ENCODE measurements at places on chromosomes 2 and 18.

GRCh38 chr2:79758042-79758441 lies 245.2 kb downstream of the CTNNA2 start:
- DNase-seq, result no peak

- no peak for DNase-seq
Observed at GRCh38 chr18:12516049-12516630, 108.4 kb downstream of the PRELID3A start.

- peak; percentile 16 for DNase-seq
Observed at GRCh38 chr18:27411911-27412310, 226.8 kb upstream of the CHST9 start.

GRCh38 chr2:23454501-23455120 lies 69.6 kb downstream of the KLHL29 start:
- no peak for DNase-seq

DNA sequence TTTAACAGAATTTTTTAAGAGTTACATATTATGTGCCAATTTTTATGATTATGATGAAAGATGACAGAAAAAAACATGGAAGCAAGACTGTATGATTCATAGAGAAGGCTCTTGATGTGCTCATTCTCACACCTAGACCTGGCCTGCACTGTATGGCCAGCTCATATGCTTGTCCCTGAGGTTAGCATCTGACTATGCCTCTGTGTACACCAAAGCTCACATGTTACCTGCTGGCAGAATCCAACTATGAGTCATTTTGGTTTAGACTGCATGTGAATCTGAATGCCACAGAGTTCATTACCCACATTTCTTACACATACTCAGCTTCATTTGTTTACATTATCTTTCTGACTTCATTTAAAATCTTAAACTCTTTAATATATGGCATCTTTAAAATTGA lies 139.0 kb downstream of the DSC3 start:
- peak; percentile 99 for DNase-seq

GRCh38 chr2:71277536-71278103 lies 50.7 kb upstream of the PAIP2B start:
- DNase-seq, result peak; percentile 9

DNA sequence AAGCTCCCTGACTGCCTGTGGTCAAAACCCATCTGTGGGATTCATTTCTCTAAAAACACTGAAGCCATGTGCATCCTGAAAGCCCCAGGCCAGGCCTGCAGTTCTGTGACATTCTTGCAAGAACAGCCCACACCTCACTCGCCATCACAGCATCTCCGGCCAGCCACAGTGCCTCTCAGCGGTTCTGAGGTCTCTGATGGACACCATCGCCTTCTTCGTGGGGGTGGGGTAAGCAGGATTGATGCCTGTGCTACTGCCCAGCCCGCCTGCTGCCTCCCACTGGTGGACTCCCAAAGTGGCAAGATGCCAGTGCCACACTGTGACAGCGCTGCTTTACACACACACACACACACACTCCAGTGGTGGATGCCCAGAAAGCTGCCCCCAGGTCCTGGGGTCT lies 5.2 kb upstream of the PRLH start:
- DNase-seq, result no peak

DNA sequence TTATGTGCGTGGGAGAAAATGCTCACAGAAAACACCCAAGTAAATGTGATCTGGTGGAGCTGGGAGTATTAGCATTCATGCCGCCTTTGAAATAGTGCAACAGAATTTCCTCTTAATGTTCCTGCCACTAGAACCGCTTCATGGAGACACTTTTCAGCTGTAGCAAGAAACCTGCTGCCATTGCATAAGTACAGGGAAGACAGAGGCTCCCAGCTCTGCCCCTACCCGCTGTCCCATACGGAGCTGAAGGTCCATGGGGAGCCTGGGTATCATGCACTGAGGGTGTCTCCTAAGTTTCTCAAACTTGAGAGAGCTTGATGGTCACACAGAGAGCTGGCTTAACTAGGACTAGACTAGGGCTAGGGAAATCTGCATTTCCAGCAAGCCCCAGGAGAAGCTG lies 49.6 kb downstream of the CRIM1 start:
- no peak for DNase-seq

DNA sequence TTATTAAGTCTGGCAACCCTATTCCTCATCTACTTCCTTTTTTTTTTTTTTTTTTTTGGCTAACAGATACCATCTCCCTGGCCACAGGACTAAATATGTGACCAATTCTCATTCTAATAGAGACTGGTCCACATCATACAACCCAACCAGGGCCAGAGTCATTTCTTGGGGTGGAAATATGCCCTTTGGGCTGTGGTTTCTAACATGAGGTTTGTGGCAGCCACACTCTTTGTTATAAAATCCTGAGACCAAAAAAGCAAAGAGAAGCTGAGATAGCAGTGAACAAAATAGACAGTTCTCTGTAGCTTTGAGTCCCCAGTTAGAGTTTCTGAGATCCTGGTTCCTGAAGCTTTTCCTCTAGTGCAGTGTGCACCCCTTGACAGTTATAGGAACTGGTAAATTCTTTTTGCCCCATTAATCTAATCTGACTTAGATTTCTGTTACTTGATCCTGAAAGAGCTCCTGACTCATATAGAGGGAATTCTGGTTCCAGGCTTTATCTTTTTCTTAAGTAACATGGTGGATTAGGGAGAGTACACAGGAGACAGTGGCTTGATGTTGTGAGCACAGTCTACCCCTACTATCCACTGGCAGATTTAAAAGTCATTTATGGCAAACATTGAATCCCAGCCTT lies 86.8 kb downstream of the MAIP1 start:
- peak; percentile 46 for DNase-seq

- peak; percentile 90 for DNase-seq
Observed at GRCh38 chr2:9333591-9334171, 89.6 kb downstream of the ITGB1BP1 start.

- DNase-seq, result peak; percentile 43
Observed at GRCh38 chr2:106269591-106270291, 75.6 kb upstream of the UXS1 start.

DNA sequence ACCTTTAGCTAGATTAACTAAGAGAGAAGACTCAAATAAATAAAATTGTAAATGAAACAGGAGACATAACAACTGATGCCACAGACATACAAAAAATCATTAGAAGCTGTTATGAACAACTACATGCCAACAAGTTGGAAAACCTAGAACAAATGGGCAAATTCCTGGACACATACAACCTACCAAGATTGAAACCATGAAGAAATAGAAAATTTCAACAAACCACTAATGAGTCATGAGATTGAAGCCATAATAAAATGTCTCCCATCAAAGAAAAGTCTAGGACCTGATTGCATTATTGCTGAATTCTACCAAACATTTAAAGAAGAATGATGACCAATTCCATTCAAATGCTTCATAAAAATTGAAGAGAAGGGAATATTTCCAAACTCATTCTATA lies 54.3 kb downstream of the ST3GAL5 start:
- no peak for DNase-seq

GRCh38 chr18:59718464-59719157 lies 21.4 kb upstream of the CCBE1 start:
- DNase-seq, result no peak

DNA sequence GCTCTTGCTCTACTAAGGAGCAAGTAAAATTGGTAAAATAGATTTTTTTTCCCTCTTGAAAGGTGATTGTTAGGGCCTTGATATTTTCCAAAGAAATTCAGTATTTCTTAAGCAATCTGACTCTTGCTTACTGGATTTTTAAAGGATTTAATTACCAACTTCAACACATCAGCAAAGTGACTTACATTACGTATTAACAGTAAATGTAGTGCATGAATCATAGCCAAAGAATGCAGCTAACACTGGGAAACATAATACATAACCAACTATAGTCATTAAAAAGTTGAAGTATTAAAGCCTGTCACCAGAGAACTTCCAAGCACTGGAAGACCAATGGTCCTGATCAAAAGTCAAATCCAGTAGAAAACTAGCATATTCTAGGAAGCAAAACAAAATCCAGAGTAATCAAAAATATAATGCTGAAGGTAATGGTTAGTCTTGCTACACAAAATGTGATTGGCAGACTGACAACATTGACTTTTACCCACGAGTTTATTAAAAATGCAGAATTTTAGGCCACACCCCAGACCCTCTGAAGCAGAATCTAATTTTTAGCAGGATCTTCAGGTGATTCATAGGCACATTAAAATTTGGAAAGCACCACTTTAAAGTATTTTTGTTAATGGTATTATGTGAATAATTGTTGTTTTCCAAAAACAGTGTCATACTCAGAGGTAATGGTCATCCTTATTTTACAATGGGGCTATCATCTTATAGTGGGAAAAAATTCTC lies 31.8 kb upstream of the CAVIN2 start:
- peak; percentile 72 for DNase-seq

DNA sequence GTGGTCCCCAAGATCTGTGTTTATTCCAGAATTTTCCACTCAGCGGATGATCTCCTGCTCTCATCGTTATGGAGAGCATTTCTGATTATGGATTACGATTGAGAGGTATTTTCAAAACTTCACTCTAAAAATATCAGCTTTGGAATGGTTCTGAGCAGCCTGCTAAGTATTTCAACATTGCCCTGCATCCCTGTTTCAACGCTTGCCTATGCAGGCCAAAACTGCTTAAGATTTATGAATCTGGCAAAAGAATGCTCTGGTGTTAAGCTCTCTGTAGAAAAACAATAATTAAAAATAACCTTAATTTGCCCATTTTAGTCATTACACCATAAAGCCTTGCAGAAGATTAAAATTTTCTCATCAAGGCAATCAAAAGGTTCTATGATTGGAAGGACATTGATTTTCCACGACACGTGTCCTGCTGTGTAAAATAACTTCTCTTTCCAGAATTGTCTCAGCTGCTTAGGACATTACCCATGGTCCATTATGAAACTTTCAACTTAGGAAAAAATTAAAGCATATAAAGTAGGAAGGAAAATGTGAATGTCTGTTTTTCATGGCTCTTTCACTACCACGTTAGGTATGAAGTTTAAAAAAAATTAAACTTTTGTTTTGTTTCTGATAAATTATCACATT lies 229.9 kb downstream of the ACKR3 start:
- DNase-seq, result no peak

- no peak for DNase-seq
Observed at GRCh38 chr2:21281791-21282514, 158.2 kb downstream of the TDRD15 start.

DNA sequence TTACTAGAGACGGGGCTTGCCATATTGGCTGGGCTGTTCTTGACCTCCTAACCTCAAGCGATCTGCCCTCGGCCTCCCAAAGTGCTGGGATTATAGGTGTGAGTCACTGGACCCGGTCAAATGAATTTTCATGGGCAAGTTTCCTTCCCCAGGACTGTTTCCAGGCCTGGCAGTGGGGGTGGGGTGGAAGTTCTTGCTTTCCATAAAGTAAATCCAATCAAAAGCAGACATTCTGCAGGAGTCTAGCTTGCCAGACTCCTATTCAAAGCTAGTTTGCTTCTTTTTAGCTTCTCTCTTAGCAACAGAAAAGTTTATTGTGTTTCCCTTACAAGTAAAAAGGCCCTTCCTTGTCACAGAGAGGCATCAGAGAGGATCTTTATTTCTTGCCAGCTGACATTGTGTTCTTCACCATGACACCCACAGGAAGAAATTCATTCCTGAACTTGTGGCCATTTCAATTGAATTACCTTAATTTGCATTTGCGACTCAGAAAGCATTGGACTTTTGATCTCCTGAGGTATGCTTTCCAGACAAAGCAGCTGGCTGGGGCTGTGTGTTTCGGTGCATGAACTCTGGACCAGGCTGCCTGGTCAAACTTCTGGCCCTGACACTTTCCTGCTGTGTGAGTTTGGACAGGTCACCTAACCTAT lies 37.9 kb downstream of the LYPD1 start:
- DNase-seq, result no peak

DNA sequence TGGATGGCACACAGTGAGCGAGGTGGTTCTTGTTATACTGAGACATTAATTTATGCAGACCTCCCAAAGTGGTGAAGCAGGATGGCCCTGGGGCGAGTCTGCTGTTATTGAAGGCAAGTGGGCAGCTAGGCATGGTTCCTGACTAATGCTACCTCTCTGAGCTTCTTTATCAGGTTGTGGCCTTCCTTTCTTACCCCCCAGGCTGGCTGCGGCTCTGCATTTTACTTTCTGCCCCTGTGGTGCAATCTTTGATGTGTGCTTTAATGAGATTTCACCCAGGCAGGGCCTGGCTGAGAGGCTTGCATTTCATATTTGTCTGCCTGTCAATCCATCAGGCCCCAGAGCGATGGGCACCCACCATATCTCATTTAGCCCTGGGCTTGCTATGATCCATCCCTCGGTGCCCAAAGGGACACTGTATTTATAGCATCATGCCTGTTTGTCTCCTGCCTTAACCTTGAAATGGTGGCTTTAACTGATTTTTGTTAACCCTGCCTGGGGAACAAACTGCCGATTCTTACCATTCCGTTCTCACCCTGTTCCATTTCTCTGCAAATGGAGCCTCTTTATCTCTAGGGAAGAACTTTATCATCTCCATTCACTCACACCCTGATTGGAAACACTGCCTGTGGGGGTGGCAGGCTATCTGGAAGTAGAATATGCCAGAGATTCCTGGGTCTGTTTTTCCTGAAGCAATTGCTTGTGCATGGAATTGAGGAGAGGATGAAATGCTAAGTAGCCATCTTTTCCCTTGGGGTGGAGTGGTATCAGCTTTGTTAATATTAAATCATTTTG lies 316.2 kb upstream of the THSD7B start:
- no peak for DNase-seq

DNA sequence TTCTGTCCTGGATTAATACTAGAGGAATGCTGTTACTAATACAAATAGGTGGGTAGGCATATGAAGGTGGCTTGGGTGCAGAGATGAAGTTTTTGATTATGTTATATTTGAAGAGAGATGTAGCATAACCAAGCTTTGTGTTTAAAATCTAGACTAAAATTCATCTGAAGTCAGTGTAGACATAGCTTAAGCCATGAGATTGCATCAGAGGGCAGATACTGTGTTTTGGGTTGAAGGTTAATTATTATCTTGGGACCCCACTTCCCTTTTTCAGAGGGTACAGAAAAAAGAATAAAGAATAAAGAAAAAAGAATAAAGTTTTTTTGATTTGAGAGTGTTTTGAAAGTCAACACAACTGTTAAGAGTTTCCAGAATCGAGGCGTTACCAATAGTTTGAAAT lies 13.0 kb downstream of the PPM1B start:
- no peak for DNase-seq

- DNase-seq, result no peak
Observed at GRCh38 chr2:163173591-163173990, 335.0 kb upstream of the KCNH7 start.

DNA sequence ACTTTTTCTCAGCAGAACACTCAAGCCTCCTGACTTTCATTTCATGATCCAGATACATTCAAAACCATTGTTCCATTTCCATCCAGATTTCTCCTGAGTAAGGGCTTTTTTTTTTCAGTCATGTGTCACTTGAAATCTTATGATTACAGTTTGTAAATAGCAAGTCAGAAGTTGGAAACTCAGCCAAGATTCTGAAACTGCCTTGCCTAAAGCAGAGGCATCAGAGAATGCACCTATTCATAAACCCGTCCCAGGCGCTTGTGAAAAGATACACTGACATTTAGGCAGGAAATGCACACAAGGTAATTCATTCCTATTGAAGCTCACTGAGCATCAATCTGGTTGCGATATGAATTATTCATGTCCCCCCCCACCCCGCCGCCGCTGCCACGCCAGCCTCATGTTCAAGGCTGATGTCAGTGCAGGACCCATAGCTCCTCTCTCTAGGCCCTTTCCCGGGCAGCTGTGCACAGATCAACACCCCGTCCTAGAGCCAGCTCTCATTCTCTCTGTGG lies 30.4 kb upstream of the MGAT4A start:
- DNase-seq, result peak; percentile 34

GRCh38 chr2:120238728-120239487 lies 13.7 kb upstream of the RALB start:
- DNase-seq, result peak; percentile 87
